Aorta (tissue), 5 donors: ENCODE measurements at places on chromosomes 3 and 15.

DNA sequence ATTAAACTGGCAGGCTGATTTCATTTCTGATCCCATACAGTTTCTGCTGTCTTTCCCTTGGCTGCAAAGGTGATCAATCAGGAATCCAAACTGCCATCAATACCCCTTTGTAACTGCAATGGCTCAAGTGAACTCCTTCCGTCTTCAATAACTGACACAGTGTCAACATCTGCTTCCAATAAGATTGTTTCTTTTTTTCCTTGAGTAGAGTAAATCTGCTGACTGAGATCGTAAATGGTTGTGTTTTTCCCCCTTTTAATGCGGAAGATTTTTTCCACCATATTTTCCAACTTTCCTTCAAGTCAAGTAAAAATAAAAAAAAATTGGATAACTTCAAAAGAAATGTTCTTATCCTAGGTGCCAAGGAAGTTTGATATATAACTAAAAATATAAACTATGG lies 48.7 kb downstream of the VGLL3 start:
- no peaks in the 10 kb centered on the region for H3K36me3 ChIP-seq
- H3K4me1 ChIP-seq: no peaks in the 10 kb centered on the region
- no peak for DNase-seq
- no peak overlapping the region for H3K4me3 ChIP-seq

GRCh38 chr3:15919971-15920370 lies 122.2 kb upstream of the ANKRD28 start:
- H3K27me3 ChIP-seq: no peaks in the 10 kb centered on the region
- H3K4me3 ChIP-seq: no peak overlapping the region
- no peak overlapping the region for H3K27ac ChIP-seq
- H3K4me1 ChIP-seq: no peaks in the 10 kb centered on the region
- no peaks in the 10 kb centered on the region for H3K36me3 ChIP-seq
- no peak for DNase-seq

DNA sequence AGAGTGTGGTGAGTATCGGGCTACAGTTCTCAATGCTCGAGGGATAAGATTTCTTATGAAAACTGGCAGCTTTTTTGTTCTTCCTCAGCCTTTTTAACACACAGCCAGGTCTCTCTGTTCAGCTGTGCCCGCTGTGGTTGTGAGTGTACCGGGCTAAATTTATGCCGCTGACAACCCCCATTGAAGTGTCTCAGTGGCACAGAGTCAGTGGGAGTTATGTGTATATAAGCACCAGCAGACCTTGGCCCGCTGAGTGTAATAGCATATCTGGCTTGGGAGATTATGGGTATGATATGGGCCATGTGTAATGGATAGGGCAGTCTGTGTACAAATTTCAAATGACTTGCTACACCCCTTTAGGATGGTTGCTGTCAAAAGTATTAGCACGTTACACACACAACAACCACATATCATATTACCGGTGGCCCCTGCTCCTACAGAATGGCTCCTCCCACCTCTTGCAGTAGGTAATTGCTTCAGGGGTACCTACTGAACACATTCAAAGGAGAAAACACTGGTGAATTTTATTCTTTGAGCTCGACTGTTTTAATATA lies 26.9 kb upstream of the NR2F2 start:
- no peak overlapping the region for H3K4me3 ChIP-seq
- H3K27me3 ChIP-seq: no peaks in the 10 kb centered on the region

DNA sequence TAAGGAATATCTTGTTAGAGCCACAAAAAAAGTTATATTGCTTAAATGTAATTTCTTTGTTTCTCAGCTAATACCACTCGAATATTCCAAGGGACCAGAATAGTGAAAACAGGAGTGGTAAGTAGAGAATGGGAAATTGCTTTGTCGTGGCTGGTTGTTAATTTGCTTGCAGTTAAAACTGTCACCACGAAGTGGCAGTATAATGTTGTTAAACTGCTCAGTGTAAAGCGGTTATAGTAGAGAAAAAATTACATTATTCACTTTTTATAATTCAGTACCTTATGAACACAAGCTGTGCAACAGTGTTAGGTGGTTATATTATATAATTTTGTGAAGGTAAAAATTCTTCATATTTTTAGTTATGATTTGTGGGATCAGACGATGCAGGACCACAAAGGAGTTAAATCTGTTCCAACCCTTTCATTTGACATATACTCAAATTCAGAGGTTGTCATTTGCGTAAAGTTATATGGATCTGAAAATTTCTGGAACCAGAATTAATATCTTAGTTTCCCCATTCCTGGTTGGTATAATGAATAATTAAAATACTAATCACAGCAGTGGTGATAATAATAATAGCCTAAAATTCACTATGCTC lies 171.8 kb downstream of the FEZF2 start:
- H3K36me3 ChIP-seq: no peaks in the 10 kb centered on the region
- H3K4me3 ChIP-seq: no peak overlapping the region
- H3K4me1 ChIP-seq: no peaks in the 10 kb centered on the region

DNA sequence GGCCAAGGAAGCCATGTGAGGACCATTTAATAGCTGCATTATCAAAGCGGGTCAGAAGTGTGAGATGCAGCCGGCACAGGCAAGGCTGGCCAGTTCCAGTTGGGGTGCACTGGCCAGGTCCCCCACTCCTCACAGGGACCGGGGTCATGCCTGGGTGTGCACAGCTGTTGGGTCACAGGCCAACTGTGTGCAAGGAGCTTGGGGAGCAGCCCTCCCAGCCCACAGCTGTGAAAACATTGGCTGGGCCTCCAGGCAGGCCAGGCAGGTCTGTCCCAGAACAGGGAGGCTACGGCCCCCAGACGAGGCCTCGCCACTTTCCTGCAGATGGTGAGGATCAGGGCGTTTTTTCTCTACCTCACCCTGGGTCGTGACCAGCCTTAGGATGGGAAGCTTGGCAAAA lies 521.0 kb downstream of the NTRK3 start:
- DNase-seq: no peak
- H3K27me3 ChIP-seq: no peaks in the 10 kb centered on the region
- H3K27ac ChIP-seq: no peak overlapping the region
- no peak overlapping the region for H3K4me3 ChIP-seq

DNA sequence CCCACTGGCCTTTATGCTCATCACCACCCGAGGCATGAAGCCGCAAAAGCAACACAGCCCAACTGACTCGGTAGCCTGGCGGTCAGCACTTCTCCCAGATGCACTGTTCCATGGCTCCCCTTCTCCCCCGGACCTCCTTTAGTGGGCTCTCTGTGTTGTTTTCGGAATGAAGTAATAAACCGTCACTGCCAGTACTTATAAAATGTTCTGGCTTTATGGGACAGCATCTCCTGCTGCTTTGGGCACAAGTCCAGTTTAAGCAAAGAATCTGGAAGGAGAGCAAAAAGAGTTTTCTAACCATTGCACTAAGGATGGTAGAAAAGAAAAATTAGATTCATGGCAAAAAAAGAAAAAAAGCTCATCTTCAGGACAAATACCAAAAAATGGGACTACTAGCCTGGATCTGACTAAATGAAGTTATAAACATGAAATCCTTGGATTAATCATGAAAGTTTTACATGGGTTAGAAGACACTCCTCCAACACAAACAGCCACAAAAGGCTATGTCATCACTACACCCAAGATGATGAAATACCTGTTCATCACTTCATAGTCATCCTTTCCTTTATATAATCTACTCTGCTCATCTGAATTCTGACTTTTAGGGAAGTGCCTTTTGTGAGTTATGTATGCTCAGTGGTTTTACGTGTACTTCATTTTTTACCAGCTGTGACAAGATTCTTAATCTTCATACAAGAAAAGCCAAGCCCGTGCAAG lies 89.5 kb upstream of the UBE2E2 start:
- H3K4me1 ChIP-seq: peaks cover 3% of the 10 kb centered on the region
- no peaks in the 10 kb centered on the region for H3K36me3 ChIP-seq
- H3K27ac ChIP-seq: no peak overlapping the region
- no peak overlapping the region for H3K4me3 ChIP-seq
- no peaks in the 10 kb centered on the region for H3K27me3 ChIP-seq
- no peak for DNase-seq

DNA sequence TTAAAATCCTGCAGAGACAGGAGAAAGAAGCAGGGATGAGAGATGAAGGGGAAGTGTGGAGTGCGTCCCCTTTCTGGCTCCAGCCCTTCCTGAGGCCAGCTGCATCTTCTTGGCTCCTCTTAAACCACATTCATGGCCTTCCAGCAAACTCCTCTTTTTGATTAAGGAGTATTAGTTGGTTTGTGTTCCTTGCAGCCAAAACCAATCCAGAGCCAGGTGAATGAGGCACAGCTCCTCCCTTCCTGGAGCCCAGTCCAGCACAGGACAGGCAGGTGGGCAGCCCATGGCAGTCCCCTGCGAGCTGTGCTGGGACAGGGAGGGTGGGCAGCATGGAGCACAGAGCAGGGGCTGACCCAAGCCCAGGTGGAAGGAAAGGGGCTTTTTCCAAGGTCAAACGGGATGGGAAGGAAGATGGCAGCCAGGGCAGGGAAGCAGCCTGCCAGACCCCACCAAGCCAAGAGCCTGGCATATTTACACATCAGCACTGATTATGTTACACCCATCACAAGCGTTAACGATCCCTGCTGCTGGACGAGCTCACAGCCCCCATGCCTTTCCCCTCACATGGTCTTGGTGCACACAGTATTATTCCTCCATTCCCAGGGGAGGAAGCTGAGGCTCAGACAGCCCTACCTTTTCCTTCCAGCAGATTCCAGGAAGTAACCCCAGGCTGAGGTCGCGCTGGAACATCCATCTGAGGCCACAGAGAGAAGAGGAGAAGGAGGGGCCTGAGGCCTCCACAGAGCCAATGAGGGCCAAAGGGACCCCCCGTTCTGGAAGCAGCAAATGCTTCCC lies 175.6 kb downstream of the SMAD6 start:
- H3K36me3 ChIP-seq: no peaks in the 10 kb centered on the region
- no peaks in the 10 kb centered on the region for H3K27me3 ChIP-seq
- no peaks in the 10 kb centered on the region for H3K4me1 ChIP-seq
- H3K27ac ChIP-seq: no peak overlapping the region
- no peak overlapping the region for H3K4me3 ChIP-seq

- DNase-seq: no peak
- no peaks in the 10 kb centered on the region for H3K4me1 ChIP-seq
- no peak overlapping the region for H3K4me3 ChIP-seq
- no peaks in the 10 kb centered on the region for H3K27me3 ChIP-seq
Observed at GRCh38 chr3:25697553-25697952, 32.8 kb upstream of the TOP2B start.

DNA sequence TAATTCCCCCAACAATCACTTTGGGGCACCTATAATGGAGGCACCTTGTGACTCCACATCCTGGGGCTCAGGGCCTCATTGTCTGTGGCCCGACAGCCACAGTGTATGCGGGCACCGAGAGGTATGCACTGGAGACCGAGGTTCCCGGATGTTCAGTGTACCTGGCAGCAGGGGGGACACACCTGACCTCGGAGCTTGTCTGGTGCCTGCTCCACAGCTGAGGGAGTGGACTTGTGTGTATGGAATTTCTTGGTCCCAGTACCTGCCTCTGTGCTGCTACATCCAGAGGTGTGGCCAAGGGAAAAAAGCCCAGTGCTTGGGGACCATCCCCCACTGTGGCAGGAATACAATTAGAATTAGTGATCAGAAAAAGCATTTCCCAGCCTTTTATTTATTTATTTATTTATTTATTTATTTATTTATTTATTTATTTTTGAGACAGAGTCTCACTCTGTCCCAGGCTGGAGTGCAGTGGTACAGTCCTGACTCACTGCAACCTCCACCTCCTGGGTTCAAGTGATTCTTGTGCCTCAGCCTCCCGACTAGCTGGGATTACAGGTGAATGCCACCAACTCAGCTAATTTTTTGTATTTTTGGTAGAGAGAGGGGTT lies 8.8 kb upstream of the AEN start:
- H3K36me3 ChIP-seq: no peaks in the 10 kb centered on the region
- no peak overlapping the region for H3K4me3 ChIP-seq
- no peaks in the 10 kb centered on the region for H3K4me1 ChIP-seq
- H3K27ac ChIP-seq: no peak overlapping the region

GRCh38 chr3:123817413-123817812 lies 66.7 kb downstream of the MYLK start:
- H3K4me1 ChIP-seq: peaks cover 7% of the 10 kb centered on the region
- no peaks in the 10 kb centered on the region for H3K27me3 ChIP-seq
- no peaks in the 10 kb centered on the region for H3K36me3 ChIP-seq
- no peak for DNase-seq
